ENCODE measurements at places on chromosomes 11 and 22.

GRCh38 chr11:76025068-76025467, 181.2 kb downstream of the WNT11 start:
- peak; percentile 90 for DNase-seq

DNA sequence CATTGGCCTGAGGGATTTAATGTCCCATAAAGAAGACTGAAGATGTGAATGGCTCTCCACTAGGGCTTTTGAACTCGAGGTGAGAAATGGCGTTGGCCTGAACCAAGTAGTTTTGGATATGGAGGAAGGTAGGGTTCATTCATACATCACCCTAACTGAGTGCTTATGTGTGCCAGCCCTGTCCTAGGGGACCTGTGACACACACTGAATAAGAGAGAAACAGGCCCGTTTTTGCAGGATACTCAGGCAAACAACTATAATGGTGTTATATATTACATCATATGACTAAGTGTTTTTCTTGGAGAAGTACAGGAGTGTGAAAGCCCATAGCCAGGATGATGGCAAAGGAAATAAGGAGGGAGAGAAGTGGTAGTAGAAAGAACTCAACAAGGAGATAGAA, 368.1 kb downstream of the TMEM135 start:
- peak; percentile 59 for DNase-seq

DNA sequence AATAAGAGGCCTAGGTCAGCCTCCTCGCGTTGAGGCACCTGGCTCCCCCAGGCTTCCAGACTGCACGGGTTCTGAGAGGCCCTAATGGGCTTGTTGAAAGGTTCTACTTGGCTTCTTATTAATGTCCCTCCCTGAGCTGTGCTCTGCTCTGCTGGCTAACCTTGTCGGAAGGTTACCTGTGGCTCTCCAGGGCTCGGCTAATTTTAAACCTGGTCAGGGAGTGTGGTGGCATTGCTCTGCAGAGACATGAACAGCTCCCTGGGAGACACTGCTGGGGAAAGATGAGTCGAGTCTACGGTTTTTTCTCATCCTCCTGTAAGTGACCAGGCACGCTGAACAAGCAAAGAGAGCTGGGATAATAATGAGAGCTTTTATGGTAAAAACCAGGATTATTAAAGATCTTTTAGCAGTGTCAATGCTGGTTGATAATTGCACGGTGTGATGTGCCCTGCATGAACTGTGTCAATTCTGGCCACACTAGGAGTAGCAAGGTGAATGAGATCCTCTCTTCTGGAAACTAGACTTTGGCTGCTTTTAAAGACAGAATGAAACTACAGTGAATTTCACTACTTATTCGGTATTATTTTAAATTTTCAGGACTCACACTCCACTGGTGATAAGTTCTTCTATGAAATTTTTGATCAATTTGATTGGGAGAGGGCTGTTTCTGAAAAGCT, 70.7 kb downstream of the TEAD1 start:
- no peak for DNase-seq

GRCh38 chr11:17816232-17816931, 81.8 kb downstream of the KCNC1 start:
- no peak for DNase-seq

DNA sequence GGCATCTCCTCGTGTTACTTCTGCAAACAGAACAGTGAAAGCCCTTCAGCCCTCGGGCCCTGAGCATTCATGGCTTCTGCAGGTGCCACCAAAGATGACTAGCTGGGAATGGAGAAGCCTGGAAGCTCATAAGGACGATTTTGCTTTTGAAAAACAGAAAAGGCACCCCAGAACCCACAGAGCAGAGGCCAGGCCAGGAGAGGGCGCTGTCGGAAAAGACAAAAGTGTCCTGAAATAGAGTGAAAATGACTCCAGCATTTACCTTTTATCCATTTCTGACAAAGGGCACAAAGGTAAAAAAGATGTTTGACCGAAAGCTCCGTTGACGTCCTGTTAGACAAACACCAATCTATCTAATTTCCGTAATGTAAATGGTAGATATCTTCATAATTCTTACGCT, 37.6 kb downstream of the ZNF195 start:
- no peak for DNase-seq

- DNase-seq, result no peak
Observed at GRCh38 chr11:118689503-118689851, 10.0 kb upstream of the TREH start.

GRCh38 chr22:32649515-32650200, 151.8 kb upstream of the TIMP3 start:
- peak; percentile 89 for DNase-seq

DNA sequence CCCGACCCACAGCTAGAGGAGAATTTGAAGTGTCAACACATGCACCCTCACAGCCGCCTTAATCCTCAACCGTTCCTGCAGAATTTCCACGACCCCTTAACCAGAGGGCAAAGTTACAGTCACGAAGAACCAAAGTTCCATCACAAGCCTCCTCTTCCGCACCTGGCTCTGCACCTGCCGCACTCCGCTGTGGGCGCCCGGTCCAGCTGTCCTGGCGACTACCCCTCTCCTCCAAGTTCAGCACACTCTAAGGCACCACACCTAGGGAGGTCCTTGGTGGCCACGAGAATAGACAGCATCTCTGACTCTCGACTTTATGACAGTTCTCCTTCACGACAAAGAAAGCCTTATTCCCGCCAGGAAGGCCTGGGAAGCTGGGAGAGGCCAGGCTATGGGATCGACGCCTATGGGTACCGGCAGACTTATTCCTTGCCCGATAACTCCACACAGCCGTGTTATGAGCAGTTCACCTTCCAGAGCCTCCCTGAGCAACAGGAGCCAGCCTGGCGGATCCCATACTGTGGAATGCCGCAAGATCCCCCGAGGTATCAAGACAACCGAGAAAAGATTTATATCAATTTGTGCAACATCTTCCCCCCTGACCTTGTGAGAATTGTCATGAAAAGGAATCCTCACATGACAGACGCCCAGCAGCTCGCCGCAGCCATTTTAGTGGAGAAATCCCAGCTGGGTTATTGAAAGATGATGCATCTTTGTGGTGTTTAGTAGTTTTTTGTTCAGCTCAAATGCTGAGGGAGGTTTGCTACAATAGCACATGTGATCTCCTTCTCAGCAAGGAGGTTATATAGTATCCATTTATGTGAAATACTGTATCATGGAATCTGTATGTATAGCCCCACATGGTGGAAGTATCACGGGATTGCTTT, 72.1 kb downstream of the ZC3H12C start:
- no peak for DNase-seq

DNA sequence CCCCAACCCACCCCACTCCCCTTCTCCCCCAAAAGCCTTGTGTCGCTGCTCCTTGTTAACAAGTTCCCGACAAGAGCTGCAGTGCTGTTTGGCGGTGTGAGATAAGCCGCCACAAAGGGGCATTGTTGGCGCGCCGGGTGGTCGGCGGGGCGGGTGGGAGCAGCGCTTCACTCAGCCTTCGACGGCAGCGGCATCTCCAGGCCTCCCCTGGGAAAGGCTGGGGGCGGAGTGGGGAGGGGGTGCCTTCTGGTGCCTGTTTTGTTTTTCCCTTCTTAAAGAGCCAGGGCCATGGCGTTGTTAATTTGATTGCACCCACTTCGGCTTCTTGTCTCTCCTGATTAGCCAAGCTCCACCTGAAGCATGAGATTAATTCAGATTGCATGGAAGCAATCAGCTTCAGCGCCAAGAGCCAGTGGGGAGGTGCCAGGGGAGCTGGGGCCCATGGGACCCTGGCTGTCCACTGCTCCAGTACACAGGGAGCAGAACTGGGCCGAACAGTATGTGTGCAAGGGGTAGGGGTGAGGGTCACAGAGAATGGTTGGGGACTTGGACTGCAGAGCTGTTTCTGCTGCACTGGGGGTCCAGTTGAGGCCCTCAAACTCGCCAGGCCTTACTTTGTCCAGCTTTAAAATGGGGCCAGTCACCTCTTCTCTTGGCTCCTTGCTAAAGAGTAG, 165.1 kb downstream of the CEP164 start:
- DNase-seq, result no peak

GRCh38 chr11:125123947-125124617, 12.7 kb upstream of the TMEM218 start:
- DNase-seq, result peak; percentile 49

DNA sequence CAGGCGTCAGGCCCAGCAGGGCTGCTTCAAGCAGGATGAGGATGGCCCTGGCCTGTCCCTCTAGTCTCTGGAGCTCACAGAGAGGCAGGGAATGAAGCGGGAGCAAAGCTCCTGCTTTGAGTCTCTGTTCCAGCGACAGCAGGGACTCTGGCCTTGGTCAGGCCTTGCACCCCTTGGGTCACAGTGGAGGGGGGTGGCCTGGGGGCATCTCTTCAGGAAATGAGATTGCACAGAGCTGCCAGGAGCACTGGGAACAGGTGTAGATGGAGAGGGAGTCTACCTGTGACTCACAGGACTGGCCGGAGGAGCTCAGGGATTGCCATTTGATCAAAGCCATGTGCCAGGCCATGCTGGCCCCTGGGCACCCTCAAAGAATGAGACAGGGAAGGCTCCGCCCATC, 1.6 kb downstream of the ANO1 start:
- DNase-seq, result no peak

DNA sequence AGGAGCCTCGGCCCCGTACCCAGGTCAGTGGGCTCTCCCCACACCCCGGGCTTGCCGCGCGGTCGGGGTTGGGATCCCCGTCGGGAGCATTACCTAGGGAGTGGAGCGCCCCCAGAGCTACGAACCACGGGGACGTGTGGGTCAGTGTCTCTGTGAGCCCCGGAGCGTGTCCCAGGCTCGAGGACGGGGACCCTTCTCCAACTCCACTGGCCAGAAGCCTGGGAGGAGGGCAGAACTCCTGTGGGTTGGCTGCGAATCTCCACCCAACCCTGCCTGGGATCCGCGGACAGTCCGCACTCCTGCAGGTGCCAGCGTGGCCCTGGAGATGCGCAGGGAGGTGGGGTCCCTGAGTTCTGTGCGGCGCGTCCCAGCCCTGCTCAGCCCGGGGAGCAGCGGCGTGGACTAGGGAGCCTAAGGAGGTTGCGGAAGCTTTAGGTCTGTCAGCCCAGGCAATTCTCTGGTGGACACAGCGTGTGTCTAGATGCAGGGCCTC, 346 bp downstream of the PPFIBP2 start:
- DNase-seq, result no peak

- no peak for DNase-seq
Observed at GRCh38 chr11:60795291-60795690, 10.2 kb downstream of the MS4A10 start.

DNA sequence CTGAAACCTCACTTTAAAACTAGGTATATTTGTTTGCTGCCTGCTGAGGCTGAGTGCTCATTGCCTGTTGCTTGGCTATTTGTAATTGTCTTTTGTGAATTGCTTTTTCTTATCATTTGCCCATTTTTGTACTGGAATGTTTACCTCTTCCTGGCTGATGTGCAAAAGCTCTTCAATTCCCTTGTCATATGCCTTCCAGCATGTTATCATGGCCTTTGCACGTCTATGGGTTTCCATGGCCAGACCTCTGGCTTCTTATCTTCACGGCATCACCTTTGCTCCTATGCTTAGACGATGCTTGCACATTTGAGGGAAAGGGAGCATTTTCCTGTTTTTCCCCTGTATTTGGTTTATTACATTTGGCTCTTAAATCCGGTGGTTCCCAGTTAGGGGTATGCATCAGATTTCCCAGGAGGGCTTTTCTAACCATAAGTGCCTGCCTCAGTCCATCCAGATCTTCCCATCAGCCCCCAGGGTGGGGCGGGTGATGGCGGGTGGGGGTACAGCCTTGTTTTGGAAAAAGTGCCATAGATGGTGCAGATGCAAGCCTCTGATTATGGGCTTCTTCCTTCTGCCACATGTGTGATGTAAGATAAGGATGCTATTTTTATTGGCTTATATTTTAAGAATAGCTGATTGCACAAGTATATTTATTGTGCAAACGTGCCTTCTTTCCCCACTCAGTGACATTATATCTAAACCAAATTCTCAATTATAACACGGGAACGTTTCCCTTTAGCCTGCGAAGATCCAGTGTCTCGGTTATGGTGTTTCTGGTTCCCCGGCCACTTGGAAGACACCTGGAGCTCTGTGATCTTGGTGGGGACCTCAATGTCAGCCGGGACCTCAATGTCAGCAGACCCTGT, 70.6 kb upstream of the SEPTIN5 start:
- no peak for DNase-seq

- DNase-seq, result no peak
Observed at GRCh38 chr11:94107363-94107762, 21.3 kb upstream of the PANX1 start.

DNA sequence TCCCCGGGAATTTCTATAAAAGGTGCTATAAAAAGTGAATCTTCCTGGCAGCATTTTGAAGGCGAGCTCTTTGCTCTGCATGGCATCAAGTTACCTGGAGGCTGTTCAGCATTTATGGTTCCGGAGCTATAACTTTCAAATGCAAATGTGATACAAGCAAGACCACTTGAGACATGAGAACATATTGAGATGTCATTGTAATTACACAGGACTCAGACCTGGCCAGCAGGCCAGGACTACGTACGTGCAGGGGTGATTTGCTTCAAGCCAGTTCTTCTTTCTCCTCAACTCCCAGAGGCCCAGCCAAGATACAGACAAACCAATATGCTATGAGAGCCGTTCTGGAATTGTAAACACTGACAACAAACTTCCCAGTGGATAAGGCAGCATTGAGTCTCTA, 227.4 kb upstream of the FAT3 start:
- no peak for DNase-seq

- no peak for DNase-seq
Observed at GRCh38 chr11:72583616-72584292, 90.5 kb downstream of the PDE2A start.

DNA sequence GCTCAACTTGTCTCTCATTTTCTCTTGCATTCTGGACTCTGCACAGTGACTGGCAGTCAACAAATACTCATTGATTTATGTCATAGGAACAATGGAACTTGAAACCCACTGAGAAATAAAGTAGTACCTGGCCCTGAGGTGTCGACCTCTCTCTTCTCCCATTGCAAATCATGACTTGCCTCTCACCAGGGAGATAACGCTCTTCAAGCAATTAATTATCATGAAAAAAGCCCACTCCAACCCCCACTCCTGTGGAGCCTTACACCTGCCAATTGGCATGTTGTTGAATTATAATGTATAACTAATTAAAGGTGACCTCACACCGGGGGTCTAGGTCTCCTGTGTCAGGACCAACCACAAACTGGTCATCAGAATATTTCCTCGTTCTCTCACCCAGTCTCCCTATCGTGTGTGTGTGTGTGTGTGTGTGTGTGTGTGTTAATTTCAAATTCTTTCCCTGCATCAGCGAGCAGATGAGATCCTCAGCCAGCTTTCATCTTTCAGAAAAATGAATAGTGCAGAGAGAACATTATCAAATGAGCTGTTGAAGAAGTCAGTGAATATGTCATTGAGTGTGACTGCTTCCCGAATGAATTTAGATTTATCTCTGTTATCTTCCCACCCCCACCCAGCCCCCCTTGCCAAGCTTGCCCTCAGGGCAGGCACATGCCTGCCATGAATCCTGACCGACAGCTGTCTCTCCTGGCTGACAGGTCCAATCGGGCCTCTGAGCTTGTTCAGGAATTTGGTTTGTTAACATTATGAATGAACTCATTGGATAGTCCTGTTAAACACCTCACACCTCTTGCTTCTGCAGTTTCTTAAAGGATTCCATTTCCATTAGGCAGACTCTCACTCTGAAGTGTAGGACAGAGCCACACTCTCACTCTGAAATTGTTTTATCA, 357.4 kb downstream of the INSC start:
- DNase-seq, result no peak

GRCh38 chr11:103338621-103339484, 229.6 kb downstream of the DYNC2H1 start:
- peak; percentile 78 for DNase-seq

GRCh38 chr22:39527481-39527961, 5.0 kb downstream of the RPS19BP1 start:
- DNase-seq, result no peak

GRCh38 chr11:73350908-73351636, 25.1 kb upstream of the RELT start:
- DNase-seq, result peak; percentile 63

Measured in fibroblast of skin of back (primary cell).